ENCODE measurements at places on chromosomes 7 and 10.

GRCh38 chr7:31640381-31640780 lies 46.6 kb upstream of the PPP1R17 start:
- DNase-seq = no peak

DNA sequence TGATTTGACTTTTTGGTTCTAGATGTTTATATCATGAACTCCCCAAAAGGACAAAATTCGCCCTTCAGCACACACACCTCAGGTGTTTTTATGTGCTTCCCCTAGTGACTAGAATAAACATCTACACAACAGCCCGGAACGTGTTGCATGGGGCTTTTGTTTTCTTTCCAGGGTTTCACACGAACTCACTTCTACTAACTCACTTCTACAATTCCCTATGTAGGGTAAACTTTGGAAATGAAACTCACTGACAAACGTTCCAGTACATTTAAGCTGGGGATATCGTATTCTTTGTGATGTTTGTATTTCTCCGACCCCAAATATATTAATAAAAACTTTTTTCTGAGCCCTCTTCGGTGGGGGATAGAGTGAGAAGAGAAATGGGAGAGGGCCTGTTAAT lies 1.4 kb downstream of the TRA2A start:
- no peak for DNase-seq

- no peak for DNase-seq
These were observed 1.7 kb downstream of the PLEKHS1 start for GRCh38 chr10:113753020-113753692.

DNA sequence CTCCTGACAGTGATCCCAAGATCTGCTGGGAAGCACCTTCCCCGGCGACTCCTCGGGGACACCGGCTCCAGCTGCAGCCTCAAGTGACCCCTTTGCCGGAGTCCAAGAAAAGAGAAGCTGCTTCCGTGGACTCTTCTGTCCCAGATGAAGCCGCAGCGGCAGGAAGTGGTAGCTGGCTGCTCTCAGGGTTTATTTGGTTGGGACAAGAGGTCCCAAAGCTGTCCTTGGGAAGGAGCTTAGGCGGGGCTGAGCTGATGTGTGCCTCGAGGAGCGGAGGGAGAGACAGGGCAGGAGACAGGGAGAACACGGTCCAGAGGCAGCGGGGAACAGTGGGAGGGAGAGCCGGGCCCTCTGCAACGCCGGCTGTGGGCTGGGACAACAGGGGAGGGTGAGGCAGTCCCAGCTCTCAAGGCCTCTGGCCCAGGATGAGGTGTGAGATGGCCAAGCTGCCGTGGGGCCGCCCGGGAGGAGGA lies 13.1 kb upstream of the FAM20C start:
- peak; percentile 76 for DNase-seq

GRCh38 chr7:25028370-25029021 lies 48.5 kb upstream of the OSBPL3 start:
- DNase-seq = no peak

- DNase-seq = peak; percentile 73
These were observed 570 bp upstream of the PRTFDC1 start for GRCh38 chr10:24952707-24953645.

DNA sequence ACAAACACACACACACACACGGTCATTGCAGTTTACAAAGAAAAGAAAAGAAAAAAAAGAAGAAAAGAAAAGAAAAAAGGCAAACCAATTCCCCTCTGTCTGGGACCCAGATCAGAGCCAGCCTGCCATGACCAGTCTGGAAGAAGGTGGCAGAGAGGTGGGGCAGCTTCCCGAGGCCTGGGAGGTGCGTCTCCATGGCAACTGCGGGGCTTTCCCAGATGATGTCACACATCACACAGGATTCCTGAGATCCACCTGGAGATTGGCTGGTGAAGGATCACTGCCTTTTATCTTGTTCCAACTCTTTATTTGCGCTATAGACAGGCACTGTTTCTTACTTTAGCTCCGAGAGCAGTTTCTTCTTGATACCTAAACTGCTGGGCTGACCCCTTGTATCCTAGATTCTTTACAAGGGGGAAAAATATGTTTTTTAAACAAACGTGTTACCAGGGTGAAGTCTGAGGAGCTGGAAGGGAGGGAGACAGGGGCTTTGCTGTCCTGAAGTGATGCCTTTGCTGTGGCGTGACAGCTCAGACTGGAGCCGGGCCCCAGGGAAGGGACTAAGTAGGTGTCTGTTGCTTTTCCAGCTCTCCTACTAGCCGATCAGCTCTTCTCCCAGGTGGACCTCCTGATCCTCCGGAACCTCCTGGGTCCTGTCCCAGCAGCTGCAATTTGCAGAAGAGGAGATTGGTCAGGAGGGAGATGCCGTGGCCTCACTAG lies 298.5 kb downstream of the KLF6 start:
- DNase-seq = no peak

- no peak for DNase-seq
These were observed 16.5 kb downstream of the AVL9 start for GRCh38 chr7:32511791-32512190.

DNA sequence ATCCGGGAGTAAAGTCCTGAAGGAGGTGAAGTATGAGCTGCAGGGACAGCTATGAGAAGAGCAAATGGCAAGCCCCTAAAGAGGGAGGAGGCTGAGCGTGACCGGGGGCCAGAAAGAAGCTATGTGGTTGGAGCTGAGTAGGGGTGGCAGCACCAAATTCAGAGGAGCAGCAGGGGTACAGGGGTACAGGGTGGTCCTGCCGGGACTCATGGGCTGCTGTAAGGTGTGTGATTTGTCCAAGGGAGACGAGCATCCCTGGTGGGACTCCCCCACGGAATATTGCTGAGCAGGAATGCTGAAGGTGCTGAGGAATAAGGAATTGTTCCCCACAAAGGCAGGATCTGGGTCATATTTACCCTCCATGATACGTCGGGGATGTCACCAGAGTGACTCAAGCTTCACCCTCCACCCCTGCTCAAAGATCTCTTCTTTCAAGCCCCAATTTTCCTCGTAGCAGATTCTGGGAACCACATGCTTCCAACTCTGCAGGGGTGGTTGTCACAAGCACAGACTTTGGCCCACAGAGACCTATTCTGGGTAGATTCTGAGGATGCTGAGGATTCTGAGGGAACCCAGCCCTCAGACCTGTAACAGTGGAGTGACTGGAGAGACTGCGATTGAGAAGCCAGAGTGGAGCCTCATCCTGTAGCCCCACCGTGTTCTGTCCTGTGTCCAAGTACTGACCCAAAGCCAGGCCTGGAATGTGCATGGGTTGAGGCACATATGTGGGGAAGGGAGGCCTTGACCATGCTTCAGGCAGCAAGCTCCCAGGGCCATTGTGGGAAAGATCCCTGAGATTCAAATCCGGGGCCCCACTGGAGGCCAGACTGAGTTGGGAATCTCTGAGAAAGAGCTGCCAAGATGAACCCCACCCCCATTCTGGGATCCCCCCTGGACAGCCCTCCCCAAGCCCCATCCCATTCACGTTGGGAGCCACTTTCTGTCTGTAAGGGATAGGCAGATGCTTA lies 4.2 kb downstream of the SFTPD start:
- no peak for DNase-seq

DNA sequence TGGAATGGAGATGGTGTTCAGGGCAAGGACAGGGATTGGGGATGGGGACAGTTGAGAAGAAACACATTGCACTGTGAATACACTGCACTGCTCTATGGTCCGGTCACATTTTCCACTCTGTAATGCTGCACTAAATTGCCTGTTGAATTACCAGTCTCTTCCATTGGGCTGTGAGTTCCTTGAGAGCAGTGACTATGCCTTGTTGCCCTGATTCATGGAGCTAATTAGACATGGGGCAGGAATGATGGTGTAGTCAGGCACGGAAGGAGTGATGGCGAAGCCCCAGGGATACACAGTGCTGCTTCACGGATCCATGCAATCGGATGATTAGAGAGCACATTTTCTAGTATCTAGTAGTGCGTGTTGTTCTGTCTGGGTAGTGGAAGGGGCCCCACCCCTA lies 25.4 kb upstream of the GPAM start:
- DNase-seq = no peak

DNA sequence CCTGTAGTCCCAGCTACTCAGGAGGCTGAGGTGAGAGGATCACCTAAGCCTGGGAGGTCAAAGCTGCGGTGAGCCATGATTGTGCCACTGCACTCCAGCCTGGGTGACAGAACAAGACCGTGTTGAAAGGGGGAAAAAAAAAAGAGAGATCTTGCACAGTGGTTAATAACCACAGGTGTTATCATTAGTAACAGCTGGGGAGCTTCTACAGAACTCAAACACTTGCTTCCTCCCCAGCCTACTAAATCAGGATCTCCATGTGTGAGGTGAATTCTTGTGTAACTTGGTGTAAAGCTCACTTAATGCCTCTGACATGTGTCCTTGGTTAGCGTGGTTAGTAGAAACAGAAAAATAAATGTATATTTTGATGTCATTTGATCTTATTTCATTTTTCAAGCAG lies 43.9 kb upstream of the BMS1 start:
- DNase-seq = no peak

GRCh38 chr10:77208684-77209256 lies 428.8 kb downstream of the KCNMA1 start:
- DNase-seq = no peak

DNA sequence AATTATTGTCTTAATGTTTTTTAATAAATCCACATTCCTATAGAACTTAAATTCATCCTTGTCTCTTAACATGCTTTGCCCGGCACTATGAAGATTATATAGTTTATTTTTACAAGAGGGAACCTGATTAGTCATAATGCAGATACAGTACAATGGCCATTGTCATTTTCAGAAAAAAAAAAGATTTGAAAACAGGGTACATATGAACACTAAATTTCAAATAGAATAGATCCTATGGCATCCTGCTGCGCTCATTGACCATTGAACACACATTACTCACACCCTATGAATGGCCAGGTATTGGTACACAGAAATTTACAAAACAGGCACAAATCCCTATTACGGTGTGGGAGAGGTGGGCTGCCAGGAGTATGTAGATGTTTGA lies 2.0 kb upstream of the KLF6 start:
- no peak for DNase-seq

DNA sequence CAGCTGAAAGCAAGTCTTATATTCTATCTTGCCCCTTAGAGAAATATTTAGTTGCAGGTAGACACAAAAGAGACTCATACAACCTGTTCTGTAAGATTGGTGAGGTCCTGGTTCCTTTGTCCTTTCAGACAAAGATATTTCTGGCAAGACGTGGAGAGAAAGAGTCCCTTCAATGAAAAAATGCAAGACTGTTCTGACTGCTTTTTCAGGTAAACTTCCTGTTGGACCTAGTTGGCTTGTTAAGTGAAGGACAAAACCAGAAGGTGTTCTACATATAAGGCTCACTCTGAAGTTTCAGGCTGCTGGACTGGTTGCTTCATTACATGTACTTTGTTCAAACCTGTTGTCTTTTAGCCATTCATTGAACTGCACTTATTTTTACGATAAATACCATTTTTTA lies 119.0 kb upstream of the PTPRZ1 start:
- no peak for DNase-seq

- no peak for DNase-seq
These were observed 21.6 kb downstream of the TAS2R41 start for GRCh38 chr7:143499246-143499645.

DNA sequence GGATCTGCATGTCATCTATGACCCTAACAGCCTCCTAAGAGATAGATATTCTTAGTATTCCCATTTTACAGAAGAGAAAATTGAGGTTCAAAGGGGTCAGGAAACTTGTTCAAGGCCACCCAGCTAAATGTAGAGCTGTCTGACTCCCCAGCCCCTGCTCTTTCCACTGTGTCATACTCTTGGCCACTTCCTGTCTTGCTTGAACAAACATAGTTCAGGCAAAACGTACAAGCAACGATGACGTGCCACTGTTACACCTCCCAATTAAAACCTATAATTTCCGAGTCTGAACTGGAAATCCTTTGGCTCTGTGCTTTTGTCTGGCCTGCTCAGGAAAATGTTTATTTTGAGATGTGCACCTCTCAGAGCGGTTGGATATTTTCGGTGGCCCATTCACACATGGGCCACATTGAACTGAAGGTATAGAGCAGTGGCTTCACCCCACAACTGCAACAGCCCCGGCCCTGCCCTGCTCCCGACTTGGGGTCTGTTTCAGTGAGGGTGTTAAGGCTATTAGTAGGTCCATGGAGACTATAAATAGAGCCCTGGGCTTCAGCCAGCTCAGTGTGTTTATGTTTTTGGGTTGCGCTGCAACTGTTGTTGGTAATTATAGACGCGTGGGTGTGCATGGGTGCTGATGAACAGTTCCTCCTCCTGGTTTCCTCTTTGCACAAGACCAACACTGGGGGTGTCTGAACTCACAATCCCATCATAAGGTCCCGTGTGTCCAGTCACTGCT lies 172.3 kb upstream of the ADO start:
- peak; percentile 54 for DNase-seq

DNA sequence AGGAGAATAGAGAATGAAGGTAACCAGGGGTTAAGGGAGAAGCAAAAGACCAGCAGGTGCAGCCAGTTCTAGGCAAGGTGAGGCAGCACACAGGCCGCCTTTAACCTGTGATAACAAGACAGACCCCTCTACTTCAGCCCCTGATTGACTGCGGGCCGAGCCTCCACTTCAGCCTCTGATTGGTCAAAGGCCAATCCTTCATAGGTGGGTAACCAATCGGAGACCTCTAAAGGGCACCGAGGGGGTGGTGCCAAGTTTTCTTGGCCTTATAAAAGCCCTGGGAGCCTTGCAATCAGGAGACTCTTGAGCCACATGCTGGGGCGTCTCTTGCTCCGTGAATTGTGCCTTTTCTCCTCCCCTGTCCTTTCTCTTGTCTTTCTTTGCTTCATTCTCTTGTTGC lies 98.8 kb downstream of the ELFN1 start:
- no peak for DNase-seq

GRCh38 chr10:73887294-73888039 lies 13.1 kb upstream of the CAMK2G start:
- DNase-seq = peak; percentile 87

GRCh38 chr7:37040330-37040729 lies 316.0 kb upstream of the AOAH start:
- DNase-seq = no peak

GRCh38 chr10:116555880-116556279 lies 10.1 kb downstream of the PNLIP start:
- no peak for DNase-seq

DNA sequence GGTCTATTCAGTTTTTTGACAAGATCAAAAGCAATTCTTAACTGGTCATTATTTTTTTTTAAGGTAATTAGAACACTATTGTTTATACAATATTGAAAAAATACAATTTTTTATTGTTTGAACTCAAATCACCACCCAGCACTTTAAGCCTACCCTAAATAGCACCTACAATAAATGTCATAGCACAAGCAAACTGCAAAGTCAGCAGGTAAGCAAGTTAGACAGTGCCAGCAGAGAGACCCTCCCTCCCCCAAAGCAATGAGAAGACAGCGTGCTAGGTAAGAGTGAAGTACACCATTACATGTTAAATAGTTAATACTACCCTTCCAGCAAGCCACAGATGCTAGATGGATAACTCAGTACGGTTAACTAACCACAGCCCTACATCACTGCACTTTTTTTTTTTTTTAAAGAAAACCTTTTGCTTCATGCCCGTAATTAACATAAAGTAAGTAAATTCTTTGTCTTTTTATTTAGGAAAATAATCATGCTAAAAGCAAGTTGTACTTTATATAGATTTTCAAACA lies 120.0 kb downstream of the UBE2H start:
- no peak for DNase-seq

DNA sequence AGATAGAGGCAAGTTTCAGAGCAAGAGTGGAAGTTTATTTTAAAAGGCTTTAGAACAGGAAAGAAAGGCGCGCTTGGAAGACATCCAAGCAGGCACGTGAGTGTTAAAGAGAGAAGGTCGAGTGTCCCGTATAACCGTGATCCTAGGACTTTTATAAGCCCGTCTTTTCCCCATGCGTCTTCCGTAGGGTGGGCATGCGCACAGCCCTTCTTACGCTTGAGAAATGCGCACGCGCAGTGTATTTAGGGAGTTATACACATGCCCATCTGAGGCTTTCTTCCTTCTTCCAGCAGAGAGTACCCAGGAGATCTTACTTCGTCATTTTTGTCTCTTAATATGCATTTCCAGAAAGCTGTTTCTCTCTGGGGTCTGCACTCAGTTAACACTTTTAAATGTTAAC lies 52.4 kb downstream of the CALD1 start:
- DNase-seq = peak; percentile 61
